ENCODE measurements at places on chromosomes 13 and 19. TPM values are rescaled to one million over a fixed set of nuclear protein-coding genes. Genes with fewer than 3 reads are reported as not detected.

DNA sequence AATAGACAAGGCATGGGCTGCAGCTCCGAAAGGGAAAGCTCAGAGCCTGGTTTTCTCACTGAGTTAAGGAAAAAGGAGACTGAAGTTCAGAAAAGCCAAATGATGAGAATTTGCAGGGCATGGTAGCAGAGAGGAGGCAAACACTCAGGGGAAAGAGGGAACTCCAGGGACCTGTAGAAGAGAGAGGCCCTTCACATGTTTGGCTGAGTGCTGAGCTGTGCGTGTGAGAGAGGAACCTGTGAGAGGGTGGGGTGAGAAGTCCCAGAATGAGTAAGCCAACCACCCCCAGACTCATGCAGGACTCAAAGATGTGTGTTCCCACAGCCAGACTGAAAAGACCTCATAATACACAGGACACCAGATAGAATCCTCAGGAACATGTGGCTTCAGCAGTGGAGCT lies 2.8 kb upstream of the CRYL1 start:
- no peaks in the 10 kb centered on the region for H3K4me1 ChIP-seq
- no peak overlapping the region for H3K4me3 ChIP-seq
- no peak overlapping the region for H3K27ac ChIP-seq
- DNase-seq, result no peak

DNA sequence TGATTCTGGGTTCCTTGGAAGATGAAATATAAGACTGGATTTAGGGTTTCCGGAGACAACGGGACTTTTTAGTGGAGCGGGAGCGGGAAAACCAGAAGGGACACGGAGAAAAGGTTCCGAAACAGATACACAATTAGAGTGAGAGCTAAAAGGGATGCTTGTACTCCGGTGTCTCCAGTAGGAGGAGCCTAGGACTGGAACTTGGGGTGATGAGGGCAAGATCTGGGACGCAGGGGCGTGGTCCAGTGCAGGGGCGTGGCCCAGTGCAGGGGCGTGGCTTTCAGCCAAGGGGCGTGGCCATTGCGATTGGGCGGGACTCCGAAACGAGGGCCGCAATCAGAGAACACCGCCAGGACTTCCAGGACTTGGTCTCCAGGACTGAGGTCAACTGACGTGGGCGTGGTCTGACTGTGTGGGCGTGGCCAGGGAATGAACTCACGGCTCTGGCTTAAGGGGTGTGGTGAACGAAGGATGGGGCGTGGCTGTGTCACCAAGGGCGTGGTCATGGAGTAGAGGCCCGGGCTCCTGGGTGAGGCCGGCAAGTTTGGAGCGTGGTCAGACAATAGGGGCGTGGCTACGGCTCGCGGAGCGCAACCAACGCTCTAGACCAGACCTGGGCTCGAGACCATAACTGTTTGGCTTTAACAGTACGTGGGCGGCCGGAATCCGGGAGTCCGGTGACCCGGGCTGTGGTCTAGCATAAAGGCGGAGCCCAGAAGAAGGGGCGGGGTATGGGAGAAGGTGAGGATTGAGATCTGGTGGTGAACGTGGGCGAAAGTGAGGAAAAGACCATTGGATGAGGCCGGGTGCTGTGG lies at the start of gene DKKL1:
DKKL1 (plus strand) TSS at position 610 of the 815 bp plus-strand sequence; CDS start at position 732, 122 bp downstream.
- peaks cover 34% of the 10 kb centered on the region for H3K4me1 ChIP-seq
- DNase-seq, result peak; percentile 100
- peaks cover 14% of the 10 kb centered on the region for H3K36me3 ChIP-seq
- H3K27me3 ChIP-seq, result no peaks in the 10 kb centered on the region
- H3K27ac ChIP-seq, result peak within 1 kb of the TSS; percentile 96

DNA sequence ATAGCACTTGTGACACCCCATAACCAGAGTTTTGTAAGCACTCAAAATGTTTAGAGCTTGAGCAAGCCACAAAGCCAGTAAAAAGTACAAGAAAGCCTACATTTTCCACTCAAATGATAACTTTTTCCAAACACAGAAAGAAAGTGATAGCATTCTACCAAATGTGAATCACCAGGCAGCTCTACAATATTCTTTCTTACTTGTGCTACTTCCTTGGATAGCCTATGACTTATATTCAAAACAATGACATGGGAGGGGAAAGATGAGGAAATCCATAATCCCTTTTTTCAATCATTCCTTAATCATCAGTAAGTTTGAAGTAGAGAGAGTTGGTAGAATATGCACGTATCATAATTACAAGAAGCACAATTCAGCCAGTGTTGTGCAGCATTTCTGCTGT lies 650.8 kb upstream of the PCDH9 start:
- H3K4me3 ChIP-seq, result no peak overlapping the region
- no peaks in the 10 kb centered on the region for H3K36me3 ChIP-seq
- no peak overlapping the region for H3K27ac ChIP-seq
- H3K4me1 ChIP-seq, result no peaks in the 10 kb centered on the region
- DNase-seq, result no peak

Gene ANGPTL4
- total RNA-seq, result 18.3 TPM

Gene CYP4F11
- 0.66 TPM for total RNA-seq

Gene SPTBN4
- total RNA-seq, result 3.2 TPM
